Glomerular endothelial cell (primary cell): ENCODE measurements at places on chromosomes 6 and 20. TPM values are rescaled to one million over a fixed set of nuclear protein-coding genes. Genes with fewer than 3 reads are reported as not detected.

DNA sequence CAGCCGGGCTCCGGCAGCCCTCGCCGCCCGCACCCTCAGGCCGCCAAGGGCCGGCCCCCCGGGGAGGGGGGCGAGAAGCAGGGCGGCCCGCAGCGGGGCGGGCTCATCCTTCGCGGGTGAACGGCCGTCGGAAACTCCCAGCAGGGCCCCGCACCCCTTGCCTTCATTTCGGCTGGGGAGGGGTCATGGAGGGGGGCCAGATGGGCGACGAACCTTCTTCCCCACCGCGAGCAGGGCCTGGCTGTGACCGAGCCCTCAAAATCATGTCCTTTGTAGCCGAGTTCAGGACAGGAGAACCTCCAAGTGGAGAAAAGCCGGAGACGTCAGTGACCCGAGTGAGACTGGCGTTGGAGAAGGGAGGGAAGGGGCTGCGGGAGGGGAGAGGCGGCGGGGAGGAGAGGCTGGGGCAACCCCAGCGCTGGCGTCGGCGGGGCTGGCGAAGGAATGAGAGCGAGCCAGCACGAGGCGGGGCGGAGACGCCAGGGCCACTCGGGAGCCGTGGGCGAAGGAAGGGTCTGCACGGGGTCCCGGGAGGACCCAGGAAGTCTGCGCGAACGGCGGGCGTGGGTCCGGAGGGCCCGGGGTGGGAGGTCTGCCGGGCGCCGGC lies 571 bp upstream of the FOXC1 start:
- DNase-seq: no peak

- DNase-seq: no peak
Observed at GRCh38 chr6:7087066-7087465, 20.7 kb upstream of the RREB1 start.

PHACTR3 gene
- total RNA-seq: not detected in 2 replicates

DNA sequence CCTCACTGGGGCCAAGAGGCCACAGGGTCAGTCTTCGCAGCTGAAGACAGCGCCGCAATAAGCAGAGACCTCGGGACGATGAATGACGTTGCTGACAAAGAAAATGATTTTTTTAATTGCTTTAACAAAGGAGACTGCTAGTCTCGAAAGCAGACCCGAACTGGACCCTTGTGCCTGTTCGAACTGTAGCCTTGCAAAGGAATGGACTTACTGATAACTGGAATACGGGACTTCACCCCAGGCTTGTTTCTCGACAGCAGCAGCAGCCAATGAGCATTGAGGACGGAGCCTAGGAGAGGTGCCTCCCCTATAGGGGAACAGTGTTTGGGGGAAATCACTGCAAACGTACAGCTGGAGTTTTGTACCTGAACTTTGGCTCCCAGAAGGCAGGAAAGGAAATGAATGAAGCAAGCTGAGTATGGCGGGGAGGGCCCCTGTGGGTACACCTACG lies 1.3 kb upstream of the TAF4 start:
- DNase-seq: no peak

CRISP2 gene
- total RNA-seq: not detected in 2 replicates

DNA sequence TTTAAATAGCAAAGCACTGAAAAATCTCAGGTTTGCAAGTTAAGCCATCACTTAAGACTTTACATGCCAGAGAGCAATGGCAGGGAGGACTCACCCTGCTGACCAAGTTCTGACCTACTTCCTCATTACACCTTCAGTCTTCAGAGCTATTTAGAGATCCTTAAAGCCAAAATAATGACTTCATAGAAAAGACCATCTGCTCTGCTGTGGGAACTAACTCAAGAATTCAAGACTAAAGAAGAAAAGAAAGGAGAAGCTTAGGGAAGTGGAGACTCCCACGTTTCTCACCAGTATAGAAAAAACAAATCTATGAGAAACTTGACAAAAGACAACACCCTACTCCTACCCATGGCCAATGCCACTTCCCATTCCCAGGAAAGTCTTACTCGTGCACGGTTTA lies 28.6 kb downstream of the XPO5 start:
- DNase-seq: no peak

DNA sequence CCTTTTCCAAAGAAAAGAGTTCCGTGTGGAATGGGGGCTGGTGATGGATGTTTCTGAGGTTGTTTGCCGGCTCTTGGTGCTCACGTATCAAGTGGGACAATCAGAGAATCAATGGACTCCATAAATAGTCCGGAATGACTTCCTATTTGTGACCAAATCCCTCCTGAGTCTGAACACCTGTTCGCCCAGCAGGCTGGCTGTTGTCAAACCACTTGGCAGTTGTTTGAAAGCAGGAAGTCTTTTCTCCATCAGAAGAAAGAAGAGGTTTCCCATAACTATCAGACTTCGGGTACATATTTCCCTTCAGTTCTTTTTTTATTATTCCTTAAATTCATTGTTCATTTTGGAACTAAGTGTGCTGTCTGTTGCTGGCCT lies 154.7 kb upstream of the RIN2 start:
- DNase-seq: no peak

DNA sequence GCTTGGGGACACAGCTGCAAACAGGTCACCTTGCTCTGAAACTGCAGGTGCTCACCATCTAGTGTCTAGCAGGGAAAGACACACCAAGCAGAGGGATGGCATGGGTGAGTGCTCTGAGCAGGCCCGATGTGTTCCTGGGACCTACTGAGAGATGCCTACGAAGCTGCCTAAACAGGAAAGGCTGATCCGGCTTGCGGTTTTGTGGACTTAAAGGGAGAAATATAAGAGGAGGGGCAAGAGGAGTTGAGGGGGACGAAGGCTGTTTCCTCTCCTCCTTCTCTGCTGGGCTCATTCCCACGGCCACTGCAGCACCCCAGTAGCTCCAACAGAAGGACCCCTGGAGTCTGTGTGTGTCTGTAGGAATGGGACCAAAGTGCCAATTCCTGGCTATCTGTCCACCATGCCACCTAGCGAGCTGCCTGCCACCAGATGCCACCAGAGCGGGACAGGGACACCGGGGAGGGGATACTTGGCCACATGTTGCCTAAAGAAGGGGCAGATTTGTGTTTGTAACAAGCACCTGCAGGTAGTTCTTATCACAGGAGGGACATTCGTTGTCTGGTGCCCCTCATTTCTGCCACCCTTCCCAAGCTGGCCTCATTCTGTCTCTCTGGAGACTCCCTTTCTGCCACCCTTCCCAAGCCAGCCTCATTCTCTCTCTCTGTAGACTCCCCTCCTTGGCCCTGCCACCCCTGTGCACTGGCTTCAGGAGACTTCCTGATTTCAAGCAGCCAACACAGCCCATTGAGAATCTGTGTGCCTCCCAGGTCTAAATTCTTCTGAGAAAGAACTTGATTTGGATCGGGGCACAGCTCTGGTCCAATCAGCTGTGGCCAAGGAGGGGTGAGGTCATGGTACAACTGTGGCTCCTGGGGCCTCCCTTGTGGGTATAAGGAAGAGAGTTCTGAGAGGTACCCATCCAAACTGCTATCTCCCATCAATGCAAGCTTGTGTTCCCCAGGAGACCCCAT lies 221.8 kb downstream of the ANKRD60 start:
- DNase-seq: no peak

DNA sequence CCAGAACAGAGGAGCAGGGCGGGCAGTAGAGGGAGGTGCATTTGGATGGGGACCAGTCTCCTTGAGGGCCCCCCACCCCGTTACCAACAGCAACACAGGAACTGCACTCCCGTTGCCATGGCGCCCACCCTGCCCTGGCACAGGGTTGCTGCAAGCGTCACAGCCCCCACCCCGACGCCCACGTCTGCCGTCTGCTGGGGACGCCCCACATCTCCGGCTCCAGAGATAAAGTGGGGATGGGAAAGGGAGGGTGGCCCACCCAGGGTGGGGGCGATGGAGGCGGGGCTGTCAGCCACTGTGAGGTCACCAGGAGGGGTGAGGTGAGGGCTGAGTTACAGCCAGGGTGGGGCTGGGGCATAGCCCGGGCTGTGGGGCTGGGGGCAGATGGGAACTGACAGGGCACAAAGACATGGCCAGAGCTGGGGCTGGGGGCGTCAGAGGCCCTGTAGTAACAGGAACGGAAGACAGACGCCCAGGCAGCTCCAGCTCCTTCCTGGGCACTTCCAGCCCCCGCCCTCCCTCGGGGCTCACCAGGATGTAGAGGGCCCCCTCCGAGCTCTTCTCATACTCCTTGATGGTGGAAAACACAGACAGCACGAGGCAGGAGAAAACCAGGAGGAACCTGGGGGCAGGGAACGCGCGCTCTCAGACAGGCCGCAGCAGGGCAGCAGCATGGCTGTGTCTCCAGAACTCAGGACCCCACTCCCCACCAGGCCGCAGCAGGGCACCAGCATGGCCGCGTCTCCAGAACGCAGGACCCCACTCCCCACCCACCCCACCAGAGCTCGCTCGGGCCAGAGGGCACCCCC lies 26.0 kb downstream of the KCNQ2 start:
- DNase-seq: no peak

- no peak for DNase-seq
Observed at GRCh38 chr20:1897965-1898464, 2.8 kb downstream of the SIRPA start.

DNA sequence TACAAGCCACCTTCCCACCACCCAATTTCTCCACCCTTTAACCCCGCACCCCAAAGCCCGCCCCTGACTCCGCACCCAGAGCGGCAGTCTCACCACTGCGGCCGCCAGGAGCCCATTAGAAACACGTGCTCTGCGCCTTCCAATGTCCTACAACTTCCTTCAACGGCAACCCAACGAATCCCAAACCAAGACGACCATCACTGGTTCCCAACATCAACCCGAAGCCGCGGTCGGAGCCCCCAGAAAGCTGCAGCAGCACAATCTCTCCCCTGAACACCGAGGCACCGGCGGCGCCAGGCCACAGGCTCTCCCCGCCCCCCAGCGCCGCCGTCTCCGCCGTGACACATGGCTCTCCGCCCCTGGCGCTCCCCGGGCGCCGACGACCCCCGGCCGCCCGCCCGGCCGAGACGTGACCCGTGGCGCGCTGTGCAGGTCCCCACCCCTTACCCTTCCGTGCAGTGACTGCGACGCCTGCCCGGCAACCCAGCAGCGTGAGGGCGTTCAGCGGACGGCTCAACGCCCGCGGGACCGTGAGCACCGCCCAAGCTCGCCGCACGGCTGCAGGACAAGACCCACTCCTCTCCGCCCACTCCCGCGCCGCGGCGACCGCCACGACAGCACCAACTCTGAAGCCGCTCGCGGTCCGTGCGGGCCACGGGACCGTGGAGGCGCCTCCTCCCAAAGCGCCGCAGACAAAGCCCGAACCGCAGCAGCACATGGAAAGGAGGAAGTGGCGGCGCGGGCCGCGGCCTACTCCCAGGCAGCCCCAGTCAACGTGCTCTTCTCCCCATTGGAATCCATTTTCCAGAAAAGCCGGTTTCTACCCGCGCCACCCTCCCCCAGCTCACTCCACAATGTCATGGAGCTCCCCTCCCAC lies 551 bp downstream of the SYNCRIP start:
- no peak for DNase-seq

DNA sequence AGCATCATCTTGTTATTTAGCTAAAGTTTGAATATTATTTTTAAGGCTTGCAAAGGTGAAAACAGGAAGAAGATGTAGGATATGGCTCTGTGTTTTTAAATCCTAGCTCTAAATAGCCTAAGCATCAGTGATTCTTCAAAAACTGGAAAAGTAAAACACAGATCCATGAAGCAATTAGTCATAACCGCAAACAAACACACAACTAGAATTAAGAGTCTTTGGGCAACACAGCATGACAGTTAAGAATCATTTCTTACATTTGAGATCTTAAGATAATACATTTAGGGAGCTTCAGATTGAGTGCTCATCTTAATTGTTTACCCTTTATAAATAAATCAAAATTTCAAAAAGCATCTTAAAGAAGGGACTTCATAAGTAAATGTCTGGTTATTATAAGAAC lies 115.8 kb upstream of the MAP7 start:
- DNase-seq: no peak

DNA sequence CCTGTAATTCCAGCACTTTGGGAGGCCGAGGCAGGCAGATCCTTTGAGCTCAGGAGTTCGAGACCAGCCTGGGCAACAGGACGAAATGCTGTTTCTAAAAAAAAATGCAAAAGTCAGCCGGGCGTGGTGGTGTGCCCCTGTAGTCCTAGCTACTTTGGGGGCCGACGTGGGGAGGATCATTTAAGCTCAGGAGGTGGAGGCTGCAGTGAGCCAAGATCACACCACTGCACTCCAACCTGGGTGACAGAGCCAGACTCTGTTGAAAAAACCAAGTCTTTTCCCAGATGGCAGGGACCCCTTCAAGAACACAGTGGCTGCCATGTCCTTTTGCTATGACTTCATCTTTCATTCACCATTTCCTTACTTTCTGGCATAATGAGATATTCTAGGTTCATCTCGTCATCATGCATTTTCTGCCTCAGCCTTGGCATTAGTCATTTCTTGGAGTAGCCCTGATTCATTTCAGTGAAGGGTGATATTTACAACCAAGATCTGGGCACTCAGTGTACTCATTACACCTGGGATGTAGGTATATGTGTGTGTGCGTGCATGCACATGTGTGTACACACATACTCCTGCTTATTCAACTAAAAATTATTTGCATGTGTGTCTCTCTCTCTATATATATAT lies 61.4 kb upstream of the TOX2 start:
- no peak for DNase-seq

DNA sequence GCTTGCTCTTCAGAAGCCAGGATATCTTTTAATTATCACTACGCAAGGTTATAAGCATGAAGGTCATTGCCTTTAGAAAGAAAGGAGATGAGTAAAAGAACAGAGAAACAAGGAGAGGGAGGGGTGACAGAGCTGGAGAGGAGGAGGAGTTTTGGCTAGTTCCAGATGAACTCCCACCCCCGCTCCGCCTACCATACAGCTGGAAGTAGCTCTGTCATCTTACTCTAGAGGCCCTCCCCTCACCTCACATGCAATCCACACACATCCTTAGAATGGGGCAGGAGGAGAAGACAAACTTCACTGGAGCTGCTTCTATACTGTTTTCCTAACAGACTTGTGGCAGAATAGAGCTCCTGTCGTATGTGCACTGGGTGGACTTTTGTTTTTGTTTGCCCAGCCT lies 144.7 kb downstream of the SCML4 start:
- no peak for DNase-seq

- no peak for DNase-seq
Observed at GRCh38 chr6:39209360-39209811, 19.9 kb downstream of the KCNK5 start.

DNA sequence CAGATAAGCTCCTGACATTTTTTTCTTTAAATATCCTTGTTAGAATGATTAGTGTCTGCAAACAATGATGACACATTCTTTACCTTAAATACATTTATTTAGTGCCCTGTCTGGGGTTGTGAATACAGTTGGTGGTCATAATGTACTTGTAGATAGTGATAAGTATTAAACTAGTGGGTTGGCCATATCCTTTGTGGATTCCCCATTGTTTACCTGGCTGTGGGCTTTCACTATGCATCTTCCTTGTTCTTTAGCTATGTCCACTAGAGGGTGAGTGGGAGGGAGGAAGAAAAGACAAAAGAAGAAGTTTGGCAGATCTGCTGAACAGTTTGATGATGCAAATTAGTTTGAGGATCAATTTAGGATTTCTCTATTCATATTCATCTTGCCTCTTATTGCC lies 15.7 kb downstream of the HS3ST5 start:
- no peak for DNase-seq

- no peak for DNase-seq
Observed at GRCh38 chr6:44696099-44696498, 308.6 kb downstream of the CDC5L start.
